Right renal cortex interstitium (tissue), 3 donors: ENCODE measurements at places on chromosomes 13 and 19. TPM values are rescaled to one million over a fixed set of nuclear protein-coding genes. Genes with fewer than 3 reads are reported as not detected.

GRCh38 chr19:9586764-9587163, 2.5 kb upstream of the ZNF121 start:
- no peak for DNase-seq

DNA sequence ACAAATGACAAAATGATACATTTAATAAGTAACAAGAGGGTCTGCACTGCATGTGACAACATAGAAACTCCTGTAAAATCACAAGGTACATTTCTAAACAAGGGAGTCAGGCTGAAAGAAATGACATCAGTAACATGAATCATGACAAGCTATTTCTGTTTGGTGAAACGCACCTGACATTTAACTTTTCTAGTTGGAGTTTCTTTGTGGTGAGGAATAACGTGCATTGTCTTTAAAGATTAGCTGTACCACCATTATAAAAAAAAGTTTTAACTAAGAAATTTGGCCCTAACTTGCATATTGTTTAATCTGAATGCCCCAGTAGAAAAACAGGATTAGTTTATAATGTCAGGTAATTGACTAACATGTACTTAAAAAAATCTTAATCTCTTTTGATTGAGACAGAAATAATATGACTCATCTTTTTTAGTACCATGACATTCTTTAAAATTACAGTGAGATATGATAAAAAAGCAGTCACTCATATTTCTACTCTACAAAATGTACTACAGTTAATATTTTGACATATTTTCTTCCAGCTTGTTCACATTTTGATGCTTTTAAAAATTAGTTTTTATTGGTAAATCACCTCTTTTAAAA, 418.2 kb downstream of the KLF12 start:
- no peak for DNase-seq

NLRP13 gene
- polyA plus RNA-seq = not detected

GRCh38 chr13:74070513-74070912, 63.7 kb downstream of the KLF12 start:
- DNase-seq = no peak

DNA sequence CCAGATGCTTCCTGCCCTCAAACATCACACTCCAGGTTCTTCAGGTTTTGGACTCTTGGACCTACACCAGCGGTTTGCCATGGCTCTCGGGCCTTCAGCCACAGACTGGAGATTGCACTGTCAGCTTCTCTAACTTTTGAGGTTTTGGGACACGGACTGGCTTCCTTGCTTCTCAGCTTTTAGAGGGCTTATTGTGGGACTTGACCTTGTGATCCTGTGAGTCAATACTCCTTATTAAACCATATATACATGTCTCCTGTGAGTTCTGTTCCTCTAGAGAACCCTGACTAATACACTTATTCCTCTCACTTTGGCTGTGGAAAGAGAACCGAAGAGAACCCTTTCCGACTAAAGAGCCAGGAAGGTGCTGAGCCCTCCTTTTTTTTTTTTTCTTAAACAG, 53.6 kb downstream of the LMO7 start:
- no peak for DNase-seq

- no peak for DNase-seq
These were observed 4.1 kb upstream of the TGFBR3L start for GRCh38 chr19:7910321-7911161.

DNA sequence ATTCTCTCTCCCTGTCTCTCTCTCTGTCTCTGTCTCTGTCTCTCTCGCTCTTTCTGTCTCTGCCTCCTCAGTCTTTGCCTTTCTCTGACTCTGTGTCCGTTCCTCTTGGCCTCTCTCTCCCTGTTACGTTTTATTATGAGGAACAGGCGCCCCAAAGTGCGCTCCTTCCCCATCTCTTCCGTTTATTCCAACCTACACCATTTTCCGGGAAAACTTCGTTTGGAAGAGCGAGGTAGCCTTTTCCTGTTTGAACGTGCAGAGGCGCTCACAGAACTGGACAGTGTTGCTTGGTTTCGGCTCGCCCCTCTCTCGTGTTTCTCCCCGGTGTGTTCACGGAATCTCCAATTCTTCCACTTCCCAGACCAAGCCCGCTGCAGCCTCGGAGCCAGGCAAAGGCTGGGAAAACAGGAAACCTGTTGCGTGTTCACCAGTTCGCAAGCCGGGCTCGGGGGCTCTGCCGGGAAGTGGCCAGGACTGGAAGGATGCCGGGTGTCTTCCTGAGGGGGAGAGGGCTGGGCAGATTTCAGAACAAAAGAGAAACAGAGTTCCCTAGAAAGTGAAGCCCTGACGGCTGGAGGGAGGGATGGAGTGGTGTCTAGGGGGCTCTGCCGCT, 605 bp downstream of the TMEM255B start:
- DNase-seq = no peak

PNMA8A gene
- polyA plus RNA-seq = 57.2 TPM

RUBCNL gene
- polyA plus RNA-seq = 2.5 TPM

DNA sequence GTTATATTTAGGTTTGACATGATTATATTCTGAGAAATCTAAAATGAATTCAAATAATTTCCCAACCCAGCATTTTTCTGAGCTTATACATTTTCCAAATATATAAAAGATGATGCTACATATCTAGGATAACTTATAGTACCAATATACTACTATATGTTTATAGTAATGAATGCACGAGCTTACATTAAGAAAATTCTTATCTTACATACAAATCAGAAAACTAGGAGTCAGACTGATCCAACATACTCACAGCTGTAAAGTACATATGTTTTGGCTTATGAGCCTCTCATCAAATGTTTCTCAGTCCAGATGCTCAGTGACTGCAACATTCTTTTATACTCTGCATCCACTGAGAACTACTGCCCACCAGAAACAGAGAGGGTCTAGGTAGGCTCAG, 491.3 kb upstream of the KLF12 start:
- no peak for DNase-seq

DNA sequence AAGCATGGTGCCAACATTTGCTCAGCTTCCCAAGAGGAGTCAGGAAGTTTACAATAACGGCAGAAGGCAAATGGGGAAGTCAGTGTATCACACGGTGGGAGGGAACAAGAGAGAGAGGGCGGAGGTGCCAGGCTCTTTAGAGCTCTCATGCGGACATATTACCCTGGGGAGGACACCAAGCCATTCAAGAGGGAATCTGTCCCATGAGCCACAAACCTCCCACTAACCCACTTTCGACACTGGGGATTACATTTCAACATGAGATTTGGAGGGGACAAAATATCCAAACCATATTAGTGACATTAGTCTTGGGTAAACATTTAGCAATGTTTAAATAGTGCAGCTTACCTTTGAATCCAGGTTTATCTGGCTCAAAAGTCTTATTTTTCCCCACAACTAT, 69.9 kb downstream of the SLAIN1 start:
- DNase-seq = no peak

NOVA2 gene
- polyA plus RNA-seq = 2.9 TPM

HCST gene
- 2.8 TPM for polyA plus RNA-seq

SIGLEC8 gene
- polyA plus RNA-seq = not detected

DNA sequence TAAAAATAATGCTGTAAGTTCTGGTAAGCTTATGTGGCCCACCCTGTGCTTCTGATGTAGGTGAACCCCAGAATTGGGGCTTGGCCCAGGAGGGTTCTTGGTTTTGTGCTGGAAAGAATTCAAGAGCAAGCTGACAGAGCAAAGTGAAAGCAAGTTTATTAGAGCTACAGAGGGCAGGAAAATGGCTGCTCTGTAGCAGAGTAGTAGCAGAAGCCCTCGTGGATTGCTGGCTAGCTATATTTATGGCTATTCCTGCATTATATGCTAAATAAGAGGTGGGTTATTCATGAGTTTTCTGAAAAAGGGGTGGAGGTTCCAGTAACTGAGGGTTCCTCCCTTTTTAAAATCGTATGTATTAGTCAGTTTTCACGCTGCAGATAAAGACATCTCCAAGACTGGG, 20.6 kb upstream of the ZNF599 start:
- no peak for DNase-seq

DNA sequence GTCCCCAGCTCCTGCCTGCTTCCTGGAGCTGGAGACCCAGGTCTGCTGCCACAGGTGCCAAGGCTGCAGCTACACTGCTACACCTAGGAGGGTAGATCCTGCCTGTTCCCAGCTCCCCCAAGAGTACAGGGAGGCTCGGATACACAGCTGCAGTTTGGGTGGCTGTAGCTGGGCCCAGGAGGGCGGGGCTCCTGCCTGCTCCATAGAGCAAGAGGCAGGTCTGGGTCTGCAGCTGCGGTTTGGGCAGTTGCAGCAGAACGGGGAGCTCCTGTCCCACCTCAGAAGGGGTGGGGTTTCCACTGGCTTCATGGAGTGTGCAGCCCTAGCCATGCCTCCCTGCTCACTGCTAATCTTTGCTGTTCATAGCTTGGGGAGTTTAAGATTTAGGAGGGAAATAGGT, 199.0 kb downstream of the NUFIP1 start:
- DNase-seq = no peak

GRCh38 chr13:25886438-25887214, 165.2 kb downstream of the SHISA2 start:
- no peak for DNase-seq

CNFN gene
- polyA plus RNA-seq = 0.96 TPM

DNA sequence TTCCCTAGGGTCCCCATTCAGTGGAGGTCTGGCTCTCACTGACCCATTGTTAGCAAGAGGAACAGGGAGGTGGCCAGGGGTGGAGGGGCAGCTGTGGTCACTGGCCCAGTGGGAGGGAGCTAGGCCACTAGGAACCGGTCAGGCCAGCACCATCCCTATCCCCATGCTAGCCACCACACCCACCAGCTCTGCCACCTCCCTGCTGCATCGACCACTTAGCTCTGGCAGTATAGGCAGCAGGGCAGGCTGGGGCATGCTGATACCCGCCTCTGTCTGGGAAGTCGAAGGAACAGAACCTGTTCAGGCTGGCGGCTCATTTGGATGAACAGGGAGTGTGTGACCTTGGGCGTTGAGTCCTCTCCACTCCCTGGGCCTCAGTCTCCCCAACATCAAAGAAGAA, 4.7 kb downstream of the PPP1R13L start:
- no peak for DNase-seq

ZNF878 gene
- 1.1 TPM for polyA plus RNA-seq

DNA sequence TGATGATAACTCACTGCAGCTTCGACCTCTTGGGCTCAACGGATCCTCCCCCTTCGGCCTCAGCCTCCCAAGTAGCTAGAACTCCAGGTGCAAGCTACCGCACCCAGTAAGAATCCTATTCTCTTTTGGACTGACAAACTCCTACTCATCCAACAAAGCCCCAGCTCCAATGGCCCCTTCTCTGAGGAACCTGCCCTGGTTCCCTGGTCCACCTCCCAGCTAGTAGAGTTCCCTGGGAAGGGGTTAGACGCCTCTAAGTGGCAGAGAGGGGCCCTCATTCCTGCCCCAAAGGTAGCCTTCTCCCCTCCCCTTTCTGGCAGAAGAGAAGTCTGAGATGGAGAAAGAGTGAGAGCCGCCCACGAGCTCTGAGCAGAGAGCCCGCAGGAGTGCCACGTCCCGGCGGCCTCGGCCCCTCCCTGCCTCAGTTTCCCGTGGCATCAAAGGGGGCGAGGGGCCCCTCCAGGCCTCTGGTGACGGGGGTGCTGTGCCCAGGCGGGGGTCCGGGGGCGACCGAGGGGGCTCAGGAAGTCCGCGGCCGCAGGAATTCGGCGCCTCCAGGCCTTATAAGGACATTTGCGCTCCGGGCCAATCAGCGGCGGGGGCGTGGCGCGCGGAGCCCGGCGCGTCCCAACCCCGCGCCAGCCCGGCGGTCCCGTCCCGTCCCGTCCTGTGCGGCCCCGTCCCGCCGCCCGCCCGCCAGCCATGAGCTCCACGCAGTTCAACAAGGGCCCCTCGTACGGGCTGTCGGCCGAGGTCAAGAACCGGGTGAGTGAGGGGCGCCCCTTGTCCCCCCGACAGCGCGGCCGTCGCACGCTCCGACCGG, at the start of gene CNN2:
CNN2 (plus strand) TSS at position 649 of the 823 bp plus-strand sequence; CDS start at position 703, 54 bp downstream.
- peak; percentile 72 for DNase-seq

IGLON5 gene
- polyA plus RNA-seq = 3.2 TPM

DNA sequence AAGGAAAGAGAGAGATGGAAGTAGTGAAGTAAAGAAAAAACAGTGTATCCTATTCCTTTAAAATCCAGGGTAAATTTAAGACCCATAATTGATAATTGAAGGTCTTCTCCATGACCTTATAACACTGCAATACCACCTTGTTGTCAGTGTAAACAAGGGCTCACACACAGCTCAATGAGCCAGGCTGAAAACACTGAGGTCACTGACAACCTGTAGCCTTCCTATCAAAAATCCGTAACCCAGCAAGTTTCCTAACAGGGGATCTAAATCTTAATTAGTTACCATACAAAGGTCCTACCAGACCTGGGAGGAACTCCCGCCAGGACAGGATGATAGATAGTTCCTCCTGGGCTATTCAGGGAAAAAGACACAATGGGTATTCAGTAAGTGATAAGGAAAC, 1677.1 kb downstream of the OLFM4 start:
- no peak for DNase-seq

DNA sequence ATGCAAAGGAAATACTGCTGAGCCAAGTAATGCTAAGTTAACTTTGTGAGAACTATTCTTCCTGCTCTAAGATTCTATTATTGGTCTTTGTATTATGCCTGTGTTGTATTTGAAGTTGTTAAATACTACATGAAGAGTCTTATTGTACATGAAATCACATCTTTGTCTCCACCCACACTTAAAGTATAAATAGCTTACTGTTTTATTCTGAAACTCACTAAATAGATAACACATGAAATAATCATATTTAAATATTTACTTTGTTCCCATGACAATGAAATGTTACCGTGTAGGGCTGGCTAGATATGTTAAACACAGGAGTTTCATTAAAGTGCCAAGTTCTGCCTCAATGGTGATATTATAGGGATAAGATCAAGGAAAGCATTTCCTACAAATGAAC, 562.1 kb upstream of the ATXN8OS start:
- DNase-seq = no peak

COMP gene
- 0.04 TPM for polyA plus RNA-seq

GRCh38 chr19:54448040-54448773, 792 bp upstream of the LENG8 start:
- no peak for DNase-seq

DNA sequence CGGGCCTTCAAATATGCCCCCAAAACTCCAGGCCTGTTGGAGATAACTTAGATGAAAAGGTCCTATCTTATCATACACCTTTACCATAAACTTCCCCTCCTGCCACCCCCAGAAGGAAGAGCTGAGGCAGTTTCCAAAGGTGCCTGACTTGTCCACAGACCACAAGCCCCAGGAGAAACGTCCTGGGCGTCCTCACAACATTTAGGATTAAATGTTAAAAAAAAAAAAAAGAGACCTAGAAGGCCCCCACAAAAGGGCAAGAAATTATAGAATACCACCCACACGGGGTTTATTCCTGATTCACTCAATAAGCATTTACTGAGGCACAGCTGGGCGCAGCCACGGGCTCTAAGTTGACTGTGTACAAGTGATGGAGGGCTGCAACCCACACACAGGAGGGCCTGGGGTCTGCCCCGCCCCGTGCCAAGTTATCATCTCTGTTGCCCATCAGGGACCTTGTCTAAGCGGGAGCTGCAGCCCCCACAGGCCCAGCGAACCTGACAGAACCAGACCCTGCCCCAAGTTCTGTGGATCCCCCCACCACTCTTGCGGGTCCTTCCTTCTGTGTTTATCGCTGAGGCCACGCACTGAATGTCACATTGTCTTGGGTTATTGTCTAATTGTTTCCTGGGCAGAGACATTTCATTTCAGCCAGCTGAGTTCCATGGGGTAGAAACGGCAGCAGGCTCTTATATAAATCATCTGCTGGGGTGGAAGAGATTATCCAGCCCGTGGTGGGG, 83.0 kb upstream of the TM9SF2 start:
- no peak for DNase-seq
